CD4-positive, alpha-beta T cell treated with Interleukin-17A for 4 hours (primary cell): ENCODE measurements at places on chromosomes 13 and 19.
A peak's percentile ranks its signal among the peaks of the same experiment; 100 is the strongest.

DNA sequence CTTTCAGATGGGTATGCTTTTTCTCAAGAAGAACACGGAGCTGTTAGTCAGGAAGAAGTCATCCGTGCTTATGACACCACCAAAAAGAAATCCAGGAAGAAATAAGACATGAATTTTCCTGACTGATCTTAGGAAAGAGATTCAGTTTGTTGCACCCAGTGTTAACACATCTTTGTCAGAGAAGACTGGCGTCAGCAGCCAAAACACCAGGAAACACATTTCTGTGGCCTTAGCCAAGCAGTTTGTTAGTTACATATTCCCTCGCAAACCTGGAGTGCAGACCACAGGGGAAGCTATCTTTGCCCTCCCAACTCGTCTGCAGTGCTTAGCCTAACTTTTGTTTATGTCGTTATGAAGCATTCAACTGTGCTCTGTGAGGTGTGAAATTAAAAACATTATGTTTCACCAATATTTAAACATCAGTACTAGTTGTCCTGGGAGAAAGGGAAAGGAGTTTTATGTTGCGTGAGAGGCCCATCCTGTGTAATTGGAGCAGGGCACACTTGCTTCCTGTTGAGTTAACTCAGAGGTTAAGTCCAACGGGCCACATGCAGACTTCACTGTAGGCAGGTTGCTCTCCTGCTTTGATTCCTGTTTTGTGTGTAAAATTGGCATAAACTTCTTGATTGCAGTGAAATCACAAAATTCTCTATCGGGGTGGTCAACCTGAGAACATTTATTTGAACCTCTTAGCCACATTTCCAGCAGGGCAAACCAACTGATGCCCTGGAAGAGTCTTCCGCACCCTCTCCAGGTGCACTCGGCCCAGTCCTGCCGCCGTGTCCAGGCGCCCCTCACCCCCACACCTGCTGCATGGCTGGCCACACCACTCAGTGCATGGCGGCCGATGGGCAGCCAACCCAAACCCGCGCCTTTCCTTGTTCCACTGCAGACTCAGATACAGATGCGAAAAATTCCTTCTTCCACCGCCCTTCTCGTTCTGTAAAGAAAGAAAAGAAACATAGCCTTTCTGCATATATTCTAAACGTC, 31.6 kb downstream of the SHISA2 start:
- no peak for DNase-seq

DNA sequence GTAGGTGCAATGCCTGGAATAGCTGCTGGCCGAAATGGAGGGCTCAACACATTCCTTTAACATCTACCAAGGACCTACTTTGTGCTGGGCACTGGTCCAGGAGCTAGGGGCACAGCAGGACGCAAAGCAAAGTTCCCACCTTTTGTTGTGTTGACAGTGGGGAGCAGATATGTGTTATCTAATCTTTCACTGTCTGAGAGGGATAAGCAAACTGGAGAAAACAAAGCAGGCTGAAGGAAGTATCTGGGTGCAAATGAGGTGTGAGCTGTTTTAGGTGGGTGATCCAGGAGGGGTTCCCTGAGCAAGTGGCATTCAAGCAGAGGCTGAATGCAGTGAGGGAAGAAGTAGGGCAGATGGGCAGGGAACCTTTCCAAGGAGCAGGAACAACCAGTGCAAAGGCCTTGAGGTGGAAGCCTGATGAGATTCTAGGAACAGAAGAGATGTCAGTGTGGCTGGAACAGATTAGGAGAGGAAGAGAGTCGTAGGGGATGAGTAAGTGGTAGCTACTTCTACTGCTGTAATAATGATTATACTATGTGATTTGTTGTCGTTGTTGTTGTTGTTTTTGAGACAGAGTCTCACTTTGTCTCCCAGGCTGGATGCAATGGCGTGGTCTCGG, 2.2 kb upstream of the PLAUR start:
- DNase-seq, result no peak

- DNase-seq, result no peak
Measured at GRCh38 chr13:96780105-96780504, 214.2 kb downstream of the OXGR1 start.

- DNase-seq, result no peak
Measured at GRCh38 chr13:33937373-33938098, 119.6 kb downstream of the RFC3 start.

GRCh38 chr13:85597790-85598500, 201.3 kb downstream of the SLITRK6 start:
- DNase-seq, result no peak

- no peak for DNase-seq
Measured at GRCh38 chr13:62357887-62358645, 942.4 kb upstream of the PCDH20 start.

GRCh38 chr19:34576292-34576691, 94.7 kb downstream of the WTIP start:
- DNase-seq, result no peak

DNA sequence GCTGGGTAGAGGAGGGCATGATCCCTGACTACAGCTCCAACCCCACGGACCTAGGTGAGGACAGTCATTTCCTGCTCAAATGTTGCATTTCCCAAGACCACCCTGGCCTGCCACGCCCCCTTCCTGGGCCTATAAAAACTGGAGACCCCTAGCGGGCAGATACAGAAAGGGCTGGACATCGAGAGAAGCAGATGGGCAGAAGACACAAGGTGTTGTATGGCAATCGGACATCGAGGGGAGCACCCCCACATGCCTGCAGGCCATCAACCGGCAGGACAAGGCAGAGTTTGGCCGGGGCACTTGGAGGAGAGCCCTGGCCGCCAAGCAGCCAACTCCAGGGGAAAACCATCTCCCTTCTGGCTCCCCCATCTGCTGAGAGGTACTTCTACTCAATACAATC, 746.4 kb downstream of the PCDH9 start:
- no peak for DNase-seq

DNA sequence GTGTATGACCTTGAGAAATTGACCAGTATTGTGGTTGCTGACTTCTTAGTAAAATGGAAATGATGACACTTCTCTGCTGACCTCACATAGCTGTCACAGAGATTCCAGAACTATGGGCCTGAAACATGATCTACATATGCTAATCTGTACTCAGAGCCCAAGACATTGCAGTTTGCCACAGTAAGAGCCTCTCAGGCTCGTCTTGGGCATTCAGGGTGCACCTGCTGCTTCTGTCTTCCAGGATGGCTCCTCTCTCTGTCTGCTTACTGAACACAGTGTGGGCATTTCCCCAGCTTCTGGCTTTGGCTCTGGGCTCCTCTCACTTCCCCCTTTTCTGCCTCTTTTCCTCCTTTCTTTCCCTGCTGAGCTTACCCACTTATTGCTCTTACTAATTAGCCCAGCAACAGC, 22.3 kb upstream of the SLC46A3 start:
- DNase-seq, result no peak

GRCh38 chr13:43127103-43127798, 103.9 kb downstream of the DNAJC15 start:
- no peak for DNase-seq

- no peak for DNase-seq
Measured at GRCh38 chr19:31706691-31707620, 357.7 kb upstream of the TSHZ3 start.

GRCh38 chr13:110108348-110109139, 198.4 kb downstream of the COL4A1 start:
- DNase-seq, result no peak

DNA sequence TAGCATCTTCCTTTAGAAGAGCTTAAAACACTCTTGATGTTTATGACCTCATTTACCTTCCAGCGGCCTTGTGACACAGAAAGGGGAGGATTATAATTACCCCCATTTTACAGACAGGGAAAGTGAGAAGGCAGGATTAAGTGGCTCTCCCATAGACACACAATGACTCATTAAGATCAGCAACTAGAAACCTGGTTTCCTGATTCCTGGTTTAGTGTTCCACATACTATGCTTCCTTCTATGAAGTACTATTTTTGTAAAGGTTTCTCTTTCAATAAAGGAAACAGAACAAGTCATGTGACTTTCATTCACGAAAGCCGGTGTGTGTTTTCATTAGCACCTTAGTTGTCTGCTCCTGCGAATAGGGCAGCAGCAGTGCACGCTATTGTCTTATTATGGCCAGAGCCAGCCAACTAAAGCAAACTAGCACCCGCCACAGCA, 8.3 kb downstream of the IRS2 start:
- DNase-seq, result peak; percentile 14

DNA sequence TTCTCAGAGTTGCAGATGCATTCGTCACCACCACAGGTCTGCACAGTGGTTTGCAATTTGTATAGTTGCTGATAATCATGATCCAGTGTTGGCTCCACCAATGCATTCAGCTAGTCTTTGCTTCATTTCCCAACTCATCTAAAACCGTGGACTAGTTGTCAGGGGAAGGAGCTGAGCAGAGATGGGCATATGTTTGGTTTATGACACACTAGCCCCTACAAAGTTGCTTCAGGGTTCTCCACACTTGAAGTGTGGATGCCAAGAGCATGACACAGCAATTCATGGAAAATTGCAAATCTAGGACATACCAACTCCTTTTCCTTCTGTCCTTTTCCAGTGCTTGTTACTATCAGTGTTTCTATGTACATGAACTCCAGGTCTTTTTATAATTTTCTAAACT, 168.0 kb downstream of the TNFSF13B start:
- no peak for DNase-seq

GRCh38 chr13:100789968-100790367, 115.4 kb upstream of the TMTC4 start:
- DNase-seq, result no peak

DNA sequence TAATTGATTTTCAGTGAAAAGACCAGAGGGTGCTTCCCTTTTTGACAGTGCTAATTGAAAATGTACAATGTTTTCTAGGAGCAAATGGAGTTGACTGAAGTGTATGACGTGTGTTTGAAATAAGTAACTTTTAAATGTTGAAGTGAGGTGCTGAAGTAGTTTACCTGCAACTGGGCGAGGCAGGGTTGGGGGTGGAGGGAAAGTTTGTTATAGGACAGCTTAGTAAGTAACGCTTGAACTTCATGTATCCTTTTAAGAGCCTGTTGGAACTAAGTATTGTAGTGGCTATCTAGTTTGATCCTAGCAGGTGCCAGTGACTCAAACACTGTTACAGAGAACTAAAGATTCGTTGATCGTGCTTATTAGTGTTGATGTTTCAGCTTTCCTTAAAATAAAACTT, 5.9 kb downstream of the SLAIN1 start:
- DNase-seq, result no peak

DNA sequence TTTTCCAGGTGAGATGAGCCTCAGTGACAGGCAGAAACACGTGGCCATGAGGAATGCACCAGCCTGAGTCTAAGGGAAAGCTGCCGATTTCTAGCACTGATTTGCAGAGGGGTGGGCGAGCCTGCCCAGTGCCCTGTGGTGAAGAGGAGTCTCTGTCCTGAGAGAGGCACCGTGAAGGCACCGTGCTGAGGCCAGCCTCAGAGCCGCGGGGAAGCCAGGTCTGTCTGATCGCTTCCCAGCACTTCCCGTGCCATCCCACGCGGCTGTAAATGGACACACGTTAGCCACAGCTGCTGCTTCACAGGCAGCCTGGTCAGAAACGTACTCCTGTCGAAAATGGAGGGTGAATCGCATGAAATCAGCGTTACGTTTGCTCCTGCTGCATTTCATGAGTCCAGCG, 79.8 kb downstream of the ATP11A start:
- no peak for DNase-seq

DNA sequence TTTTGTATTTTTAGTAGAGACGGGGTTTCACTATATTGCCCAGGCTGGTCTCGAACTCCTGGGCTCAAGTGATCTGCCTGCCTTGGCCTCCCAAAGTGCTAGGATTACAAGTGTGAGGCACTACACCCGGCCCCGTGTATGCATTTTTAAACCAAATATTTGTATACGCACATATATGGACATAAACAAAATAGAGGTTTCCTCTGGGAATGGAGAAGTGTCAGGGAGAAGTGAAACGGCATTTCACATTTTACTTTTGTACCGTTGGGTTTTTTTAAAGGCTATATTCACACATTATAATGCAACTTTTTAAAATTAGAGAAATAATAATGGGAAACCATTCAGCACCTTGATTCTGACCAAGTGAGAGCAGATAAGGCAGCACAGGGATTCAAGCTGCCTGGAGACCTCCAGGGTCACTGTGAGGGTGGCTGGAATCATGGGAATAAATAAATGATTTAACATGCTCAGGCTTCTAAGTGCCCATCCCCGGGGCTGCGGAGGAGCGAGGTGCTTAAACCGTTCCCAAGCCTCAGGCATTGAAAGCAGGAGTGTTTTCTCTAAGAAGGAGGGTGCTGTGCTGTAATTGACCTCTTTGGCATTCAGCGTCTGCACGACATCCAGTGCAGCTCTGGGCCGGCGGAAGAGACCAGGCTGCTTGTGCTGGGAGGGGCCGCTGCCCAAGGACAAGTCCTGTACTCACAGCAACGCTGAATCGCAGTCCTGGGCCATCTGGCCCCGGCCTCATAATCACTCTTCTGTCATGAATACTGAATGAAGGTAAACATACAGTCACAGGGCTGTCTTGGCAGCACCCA, 24.7 kb downstream of the GPR42 start:
- DNase-seq, result no peak

- no peak for DNase-seq
Measured at GRCh38 chr13:47420568-47420967, 523.7 kb upstream of the HTR2A start.

GRCh38 chr13:113856716-113857065, 7.2 kb downstream of the GAS6 start:
- DNase-seq, result no peak

- no peak for DNase-seq
Measured at GRCh38 chr19:4496304-4496703, 22.0 kb downstream of the PLIN4 start.

DNA sequence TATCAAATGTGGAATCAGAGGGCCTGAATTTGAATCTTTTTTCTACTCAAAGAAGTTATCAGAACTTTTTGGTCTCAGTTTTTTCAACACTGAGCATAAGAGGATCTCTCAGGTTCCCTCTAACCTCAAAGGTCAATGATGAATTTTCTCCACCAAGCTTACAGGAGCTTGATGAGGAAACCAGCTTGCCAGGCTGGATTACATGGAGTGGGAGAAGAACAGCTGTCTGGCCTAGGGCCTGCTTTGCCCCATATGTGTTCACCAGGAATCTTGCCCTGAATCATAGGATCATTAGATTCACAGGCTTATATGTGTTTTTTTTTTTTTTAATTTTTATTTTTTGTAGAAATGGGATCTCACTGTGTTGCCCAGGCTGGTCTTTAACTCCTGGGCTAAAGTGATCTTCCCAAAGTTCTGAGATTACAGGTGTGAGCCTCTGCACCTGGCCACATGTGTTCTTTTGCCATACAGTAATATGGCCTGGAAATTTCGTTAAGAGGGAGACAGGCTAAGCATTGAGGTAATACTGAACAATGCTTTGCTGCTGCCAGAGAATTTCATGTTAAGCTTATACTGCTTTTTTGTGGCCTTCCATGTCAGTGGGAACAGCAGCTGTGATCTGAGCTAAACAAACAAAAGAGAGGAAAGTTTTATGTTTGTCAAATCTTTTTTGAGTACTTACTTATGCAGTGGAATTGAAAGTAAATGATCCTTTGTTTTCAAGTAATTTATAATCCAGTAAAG, 110.6 kb downstream of the DNAJC3 start:
- no peak for DNase-seq

GRCh38 chr13:45602183-45603170, 13.1 kb downstream of the ERICH6B start:
- DNase-seq, result no peak

DNA sequence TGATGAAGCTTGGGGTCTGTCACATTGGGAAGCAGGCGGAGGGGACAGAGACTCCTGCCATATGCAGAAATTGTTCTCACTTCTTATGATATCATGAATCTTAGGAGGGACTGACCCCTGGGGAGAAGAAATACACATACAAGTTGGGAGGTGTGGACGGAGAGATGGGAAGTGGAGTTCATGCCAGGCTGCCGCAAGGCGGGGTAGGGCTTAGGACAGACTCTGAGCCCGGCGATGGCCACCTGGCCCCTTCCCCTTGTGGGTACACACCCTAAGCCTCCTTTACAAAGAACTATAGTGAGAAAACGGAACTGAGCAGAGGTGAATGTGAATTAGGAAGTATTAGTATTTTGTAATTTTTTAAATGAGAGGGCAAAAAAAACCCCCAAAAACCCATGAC, 177.0 kb upstream of the IRS2 start:
- DNase-seq, result no peak
